ENCODE measurements at places on chromosomes 2 and 18. TPM values are rescaled to one million over a fixed set of nuclear protein-coding genes. Genes with fewer than 3 reads are reported as not detected.

DNA sequence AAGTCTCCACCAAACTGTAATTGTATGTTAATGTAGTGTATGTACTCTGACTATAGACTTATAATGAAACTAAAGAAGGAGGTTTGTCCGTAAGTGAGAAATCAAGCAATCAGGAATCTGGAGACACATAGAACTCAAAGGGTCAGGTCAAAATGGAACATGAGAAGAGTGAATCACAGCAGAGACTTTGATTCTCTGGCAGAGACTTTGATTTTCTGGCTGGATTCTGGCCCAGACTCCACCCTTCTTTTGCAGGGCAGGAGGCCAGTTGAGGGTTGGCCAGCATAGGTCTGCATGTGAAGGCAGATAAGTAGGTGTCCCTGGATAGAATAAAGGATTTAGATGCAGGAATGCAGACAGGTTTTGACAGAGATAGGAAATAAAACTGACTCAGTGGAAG, 11.0 kb upstream of the NCKAP5 start:
- no peak for DNase-seq

DNA sequence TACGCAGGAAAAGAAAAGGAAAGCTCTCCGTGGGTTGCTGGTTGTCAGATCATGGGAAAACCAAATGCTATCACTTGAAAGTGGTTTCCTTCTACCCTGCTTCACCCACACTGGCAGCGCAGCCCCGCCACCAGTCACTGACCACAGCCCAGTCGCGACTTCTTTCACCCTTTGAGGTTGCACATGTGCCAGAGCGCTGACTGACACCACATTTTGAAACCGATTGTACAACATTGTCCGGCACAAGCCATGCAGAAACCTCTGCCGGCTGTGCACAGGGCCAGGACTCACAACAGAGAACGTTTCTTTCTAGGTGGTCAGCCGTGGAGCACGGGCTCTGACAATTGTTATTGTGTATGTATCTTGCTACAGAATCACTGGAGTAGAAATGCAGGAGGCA, 827.2 kb upstream of the POU3F3 start:
- no peak for DNase-seq

DNA sequence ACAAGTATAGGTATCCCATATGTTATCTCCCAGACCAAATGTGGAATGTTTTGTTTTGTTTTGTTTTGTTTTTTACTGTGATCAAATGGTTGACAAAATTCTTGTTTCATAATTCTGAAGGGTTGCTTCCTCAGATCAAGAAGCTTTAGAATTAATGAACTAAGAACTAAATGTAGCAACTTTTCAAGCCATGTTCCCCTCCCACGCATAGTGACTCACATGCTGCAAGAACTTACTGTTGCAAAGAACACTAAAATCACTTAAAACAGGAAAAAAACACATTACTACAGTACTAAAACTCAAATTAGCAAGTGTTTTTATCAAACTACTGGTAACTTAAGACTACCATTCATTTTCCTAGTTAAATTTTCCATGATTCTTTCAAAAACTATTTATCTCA, 30.6 kb downstream of the HNRNPLL start:
- DNase-seq: no peak

- DNase-seq: no peak
Observed at GRCh38 chr2:217008794-217009193, 148.9 kb upstream of the TNP1 start.

- DNase-seq: no peak
Observed at GRCh38 chr18:55877321-55877720, 289.3 kb upstream of the TCF4 start.

- DNase-seq: no peak
Observed at GRCh38 chr2:175575346-175576258, 394.1 kb upstream of the ATP5MC3 start.

The GYPC gene
- total RNA-seq: 61.6 TPM

The CRIM1 gene
- total RNA-seq: 166 TPM

The C2orf74 gene
- 40.5 TPM for total RNA-seq

The SERPINB7 gene
- not detected for total RNA-seq

The LIMS3 gene
- 1.6 TPM for total RNA-seq

The MAPRE3 gene
- 10.6 TPM for total RNA-seq

Data from breast epithelium (tissue), 4 donors.